Activated naive CD4-positive, alpha-beta T cell treated with anti-CD3 and anti-CD28 coated beads for 36 hours (primary cell): ENCODE measurements at places on chromosomes 2 and 18. TPM values are rescaled to one million over a fixed set of nuclear protein-coding genes. Genes with fewer than 3 reads are reported as not detected.

GRCh38 chr2:168149150-168149974 is 98.0 kb downstream of the STK39 start:
- DNase-seq, result no peak

GRCh38 chr2:48574353-48575287 is 43.0 kb upstream of the GTF2A1L start:
- DNase-seq, result no peak

GRCh38 chr18:48319801-48320638 is 89.2 kb downstream of the ZBTB7C start:
- no peak for DNase-seq

DNA sequence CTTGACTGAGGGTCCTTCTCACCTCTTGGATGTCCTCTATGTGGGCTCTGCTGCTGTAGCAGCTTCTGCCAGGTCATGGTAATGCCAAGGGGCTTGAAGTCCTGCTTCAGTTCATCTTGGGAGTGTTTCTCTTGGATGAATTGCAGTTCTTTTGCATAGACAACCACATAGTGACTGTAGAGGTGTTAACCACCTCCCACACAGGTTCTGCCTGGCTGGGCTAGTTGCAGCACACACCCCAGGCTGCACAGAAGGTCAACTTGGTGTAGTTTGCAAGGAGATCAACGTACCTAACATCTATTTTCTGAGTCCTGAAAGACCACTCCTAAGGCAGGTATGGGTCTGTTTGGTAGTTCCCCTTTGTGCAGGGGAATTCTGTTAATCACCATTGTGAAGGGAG is 108.1 kb downstream of the ADCYAP1 start:
- DNase-seq, result no peak

DNA sequence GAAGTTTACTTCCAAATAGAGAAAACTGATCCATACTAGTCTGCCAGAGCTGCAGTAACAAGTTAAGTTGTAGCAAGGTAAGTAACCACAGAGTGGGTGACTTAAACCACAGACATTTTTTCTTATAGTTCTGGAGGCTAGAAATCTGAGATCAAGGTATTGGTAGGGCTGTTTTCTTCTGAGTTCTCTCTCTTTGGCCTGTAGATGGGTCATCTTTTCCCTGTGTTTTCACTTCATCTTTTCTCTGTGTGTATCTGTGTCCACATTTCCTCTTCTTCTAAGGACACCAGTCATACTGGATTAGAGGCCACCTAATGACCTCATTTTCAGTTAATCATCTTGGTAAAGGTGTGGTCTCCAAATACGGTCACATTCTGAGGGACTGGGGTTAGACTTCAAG is 142.9 kb upstream of the MEX3C start:
- DNase-seq, result no peak

GRCh38 chr2:6906165-6906741 is 11.0 kb upstream of the RNF144A start:
- DNase-seq, result peak; percentile 53

DNA sequence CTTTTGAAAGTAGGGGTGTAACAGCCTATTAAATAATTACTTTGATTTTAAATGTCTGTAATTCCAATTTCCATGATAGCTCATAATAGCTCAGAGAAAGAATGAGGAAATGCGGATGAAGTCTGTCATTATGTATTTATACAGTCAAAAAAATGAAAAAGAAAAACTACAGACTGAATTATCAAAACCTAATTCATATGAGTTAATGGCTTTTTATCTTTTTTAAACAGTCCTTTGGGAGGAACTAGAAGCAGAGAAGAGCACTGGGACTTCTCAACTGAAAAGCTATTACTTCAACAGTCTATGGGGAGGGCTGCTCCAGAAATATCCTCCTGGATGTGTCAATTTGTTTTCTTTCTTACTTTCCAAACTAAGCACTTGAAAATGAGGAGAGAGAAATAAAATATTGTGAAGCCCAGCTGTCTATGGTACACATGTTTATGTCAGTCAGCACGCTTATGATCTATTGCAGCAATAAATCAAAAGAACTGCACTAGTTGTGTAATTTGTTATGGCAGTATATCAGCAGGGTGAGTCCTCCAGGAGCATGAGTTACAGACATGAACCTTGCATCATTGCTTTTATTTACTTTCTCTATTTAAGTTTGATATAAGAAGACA is 1550.2 kb downstream of the LRP1B start:
- no peak for DNase-seq

Gene RNF152
- 0.10 TPM for total RNA-seq

DNA sequence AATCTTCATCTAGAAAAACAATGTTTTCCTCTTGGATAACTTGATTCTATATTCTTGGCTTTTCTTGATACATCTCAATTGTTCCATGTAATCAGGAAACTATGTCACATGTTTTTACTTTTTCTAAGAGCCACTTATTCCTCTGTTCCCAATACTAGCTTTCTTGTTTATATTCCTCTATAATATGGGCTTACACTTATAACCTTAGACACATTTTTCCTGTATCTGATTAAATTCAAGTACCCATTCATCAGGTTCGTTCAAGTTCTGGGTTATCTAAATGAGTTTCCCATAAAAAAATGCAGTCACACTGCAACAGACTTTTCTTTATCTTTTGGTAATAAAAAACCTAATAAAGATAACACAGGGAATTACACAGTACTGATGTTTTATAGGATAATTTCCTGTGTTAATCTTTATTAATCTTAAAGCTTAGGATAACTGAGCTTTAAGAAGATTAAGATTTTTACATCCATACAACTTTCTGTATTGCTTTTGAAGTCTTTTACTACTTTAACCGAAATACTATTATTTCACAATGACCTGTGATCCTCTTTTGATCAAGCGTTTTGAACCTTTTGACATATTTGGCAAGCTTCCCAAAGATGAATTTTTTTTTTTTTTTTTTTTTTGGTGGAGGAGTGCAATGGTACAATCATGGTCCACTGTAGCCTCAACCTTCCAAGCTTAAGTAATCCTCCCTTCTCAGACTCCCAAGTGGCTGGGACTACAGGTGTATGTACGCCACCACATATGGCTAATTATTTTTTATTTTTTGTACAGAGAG is 44.3 kb upstream of the C2orf66 start:
- no peak for DNase-seq

DNA sequence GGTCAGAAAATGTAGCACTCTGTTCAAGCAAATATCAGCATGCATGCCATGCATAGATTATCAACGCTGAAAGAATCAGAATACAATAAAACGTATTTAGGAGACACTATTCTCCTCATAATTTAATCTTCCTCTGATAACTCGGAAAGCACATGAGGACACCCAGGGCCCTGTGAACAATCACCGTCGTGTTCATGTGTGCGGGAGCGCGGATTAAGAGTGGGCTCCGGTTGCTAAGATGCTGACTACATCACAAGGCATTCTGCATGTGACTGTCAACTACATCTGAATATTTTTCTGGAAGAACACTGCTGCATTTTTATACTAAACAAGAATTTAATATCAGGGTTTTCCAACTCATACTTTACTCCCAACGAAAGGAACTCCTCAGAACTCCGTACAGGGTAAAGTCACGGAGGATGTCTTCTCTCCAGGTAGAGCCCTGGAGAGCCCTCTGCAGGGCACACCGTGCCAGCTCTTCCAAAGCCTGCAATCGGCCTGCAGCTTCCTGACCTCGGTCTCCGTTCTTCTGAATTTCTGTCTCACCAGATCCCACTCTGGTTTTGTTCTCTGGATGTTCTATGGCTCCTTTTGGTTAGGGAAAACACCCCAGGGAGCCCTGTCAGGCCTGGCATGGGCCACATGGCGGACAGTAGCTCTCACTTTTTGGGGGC is 59.6 kb downstream of the ZNF516 start:
- no peak for DNase-seq

DNA sequence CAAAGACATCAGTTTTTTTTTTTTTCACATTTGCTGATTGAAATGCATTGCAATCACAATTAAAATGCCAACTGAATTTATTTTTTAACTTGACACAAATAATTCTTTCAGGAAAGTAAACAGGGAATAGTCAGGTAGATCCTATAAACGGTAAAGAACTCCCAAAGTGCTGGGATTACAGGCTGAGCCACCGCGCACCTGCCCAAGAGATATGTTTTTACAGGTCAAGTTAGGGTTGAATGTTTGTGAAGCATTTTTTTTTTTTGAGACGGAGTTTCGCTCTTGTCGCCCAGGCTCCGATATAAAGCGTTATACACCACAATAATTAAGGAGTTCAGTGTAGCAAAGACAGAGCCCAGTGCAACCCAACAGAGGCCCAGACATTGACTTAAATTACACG is 15.1 kb downstream of the ITM2C start:
- no peak for DNase-seq
